ENCODE measurements at places on chromosomes 2 and 18.

- DNase-seq: no peak
Observed at GRCh38 chr2:174477759-174478158, 9.1 kb downstream of the GPR155 start.

GRCh38 chr2:30708491-30709290 lies 98.6 kb downstream of the CAPN13 start:
- no peak for DNase-seq

DNA sequence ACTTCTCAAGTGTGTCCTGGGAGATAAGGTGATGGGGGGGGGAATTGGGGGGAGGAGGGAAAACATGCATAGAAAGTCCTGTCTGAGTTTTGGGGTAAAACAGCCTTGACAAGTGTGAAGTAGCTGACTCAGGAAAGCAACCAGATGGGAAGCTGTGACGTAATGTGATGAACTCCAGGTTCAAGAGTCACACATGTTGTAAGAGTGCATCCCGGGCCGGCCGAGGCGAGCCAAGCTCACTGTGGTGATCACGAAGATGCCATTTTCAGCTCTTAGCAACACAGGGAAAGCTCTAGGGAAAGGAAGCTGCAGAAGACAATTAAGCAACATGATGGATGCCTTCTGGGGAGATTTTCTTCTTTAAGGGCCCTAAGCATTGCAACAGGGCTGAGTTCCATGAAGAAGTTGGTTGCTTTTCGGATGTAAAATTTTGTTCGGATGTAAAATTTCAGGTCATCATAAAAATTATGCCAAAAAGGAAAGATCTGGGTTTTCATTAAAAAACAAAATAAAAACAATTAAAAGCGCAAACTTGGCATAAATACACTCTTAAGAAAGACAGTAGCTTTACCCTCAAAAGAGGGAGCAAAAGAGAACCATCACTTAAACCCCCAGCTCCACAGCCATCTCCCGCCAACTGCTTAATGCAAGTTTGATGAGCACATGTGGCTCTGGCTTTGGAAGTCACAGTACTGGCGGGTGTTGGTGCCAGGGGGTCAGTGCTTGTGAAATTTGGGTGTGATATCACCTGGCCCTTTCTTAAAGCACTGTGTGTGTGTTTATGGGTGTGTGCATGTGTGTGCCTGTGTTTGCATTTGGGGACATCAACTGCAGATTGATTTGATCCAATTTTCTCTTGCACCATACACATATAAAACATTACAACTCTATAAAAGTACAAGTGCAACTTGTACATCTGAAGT lies 19.1 kb downstream of the SERTAD2 start:
- DNase-seq: no peak

GRCh38 chr2:44689516-44689915 lies 252.0 kb upstream of the SIX3 start:
- DNase-seq: no peak

DNA sequence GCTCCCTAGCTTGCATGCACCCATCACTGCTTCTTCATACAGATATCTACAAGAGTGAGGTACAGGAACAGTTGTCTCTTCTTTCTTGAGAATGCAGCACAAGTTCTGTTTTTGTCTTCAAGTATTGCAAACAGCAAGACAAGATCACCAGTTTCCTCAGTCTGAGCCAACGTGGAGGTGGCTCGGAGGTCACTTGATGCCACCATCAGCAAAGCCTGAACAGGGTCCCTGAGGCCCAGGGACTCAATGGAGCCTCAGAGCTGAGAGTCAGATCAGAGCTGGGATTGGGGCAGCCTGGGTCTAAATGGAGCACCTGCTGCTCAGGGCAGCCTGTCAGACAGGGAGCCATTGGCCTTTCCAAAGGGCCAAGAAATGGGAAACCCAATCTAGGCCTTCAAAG lies 290.7 kb upstream of the ID2 start:
- DNase-seq: no peak

GRCh38 chr18:10771053-10771709 lies 245.4 kb downstream of the NAPG start:
- no peak for DNase-seq

GRCh38 chr2:145596416-145596815 lies 1076.5 kb upstream of the ZEB2 start:
- no peak for DNase-seq

DNA sequence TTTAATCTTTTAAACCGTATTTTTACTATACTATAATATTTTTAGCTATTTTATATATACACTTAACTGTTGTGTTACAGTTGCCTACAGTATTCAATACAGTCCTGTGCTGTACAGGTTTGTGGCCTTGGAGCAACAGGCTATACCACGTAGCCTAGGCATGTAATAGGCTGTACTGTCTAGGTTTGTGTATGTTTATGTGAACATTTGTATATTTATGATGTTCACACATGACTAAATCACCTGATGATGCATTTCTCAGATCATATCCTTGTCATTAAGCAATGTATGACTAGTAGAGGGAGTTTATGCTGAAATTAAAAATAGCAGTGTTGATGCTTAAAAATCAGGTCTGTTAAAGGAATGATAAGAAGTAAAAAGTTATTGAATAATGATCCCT lies 92.3 kb upstream of the RANBP2 start:
- DNase-seq: no peak

DNA sequence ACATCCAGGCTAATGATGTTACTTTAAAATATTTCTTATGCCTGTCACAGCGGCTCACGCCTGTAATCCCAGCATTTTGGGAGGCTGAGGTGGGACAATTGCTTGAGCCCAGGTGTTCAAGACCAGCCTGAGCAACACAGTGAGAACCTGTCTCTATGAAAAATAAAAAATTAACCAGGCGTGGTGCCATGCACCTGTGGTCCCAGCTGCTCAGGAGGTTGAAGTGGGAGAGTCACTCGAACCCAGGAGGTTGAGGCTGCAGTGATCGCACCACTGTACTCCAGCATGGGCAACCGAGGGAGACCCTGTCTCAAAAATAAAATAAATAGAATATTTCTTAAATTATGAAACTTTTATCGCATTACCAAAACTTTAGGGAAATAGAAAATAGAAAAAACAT lies 28.1 kb upstream of the ACTR3 start:
- DNase-seq: no peak

DNA sequence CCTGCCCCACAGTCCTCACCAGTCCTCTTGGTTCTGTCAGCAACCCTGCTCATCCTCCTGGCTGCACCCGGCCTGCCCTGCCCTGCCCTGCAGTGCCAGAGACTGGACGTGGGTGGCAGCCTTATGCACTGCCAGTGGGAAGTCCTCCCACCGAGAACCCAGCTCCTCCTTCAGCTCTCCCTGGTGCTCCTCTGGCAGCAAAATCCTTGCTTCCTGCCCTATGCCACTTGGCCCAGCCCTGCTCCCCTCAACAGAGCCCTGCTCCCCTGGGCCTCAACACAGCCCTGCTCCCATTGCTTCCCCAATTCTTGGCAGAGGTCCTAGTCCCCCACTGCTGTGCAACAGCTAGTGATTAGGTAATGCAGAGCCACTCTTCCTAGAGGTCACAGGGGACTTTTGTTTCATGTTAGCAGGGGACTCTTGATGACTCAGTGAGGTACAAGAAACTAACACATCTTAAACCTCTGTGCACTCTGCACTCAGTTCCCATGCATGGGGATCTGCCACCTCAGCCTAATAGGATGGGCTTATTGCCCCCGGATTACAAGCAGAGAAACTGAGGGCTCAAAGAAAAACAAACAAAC lies 58.0 kb upstream of the EDAR start:
- DNase-seq: no peak
